Choroid plexus epithelial cell (primary cell): ENCODE measurements at places on chromosomes 1 and 21.

- DNase-seq: no peak
These were observed 142.2 kb downstream of the RABGAP1L start for GRCh38 chr1:174301295-174302077.

GRCh38 chr1:239861985-239862384 is 229.7 kb upstream of the FMN2 start:
- no peak for DNase-seq

GRCh38 chr21:24456358-24456757 is 1150.9 kb downstream of the MRPL39 start:
- DNase-seq: peak; percentile 0

- no peak for DNase-seq
These were observed 1.9 kb downstream of the GJA5 start for GRCh38 chr1:147758379-147759100.

DNA sequence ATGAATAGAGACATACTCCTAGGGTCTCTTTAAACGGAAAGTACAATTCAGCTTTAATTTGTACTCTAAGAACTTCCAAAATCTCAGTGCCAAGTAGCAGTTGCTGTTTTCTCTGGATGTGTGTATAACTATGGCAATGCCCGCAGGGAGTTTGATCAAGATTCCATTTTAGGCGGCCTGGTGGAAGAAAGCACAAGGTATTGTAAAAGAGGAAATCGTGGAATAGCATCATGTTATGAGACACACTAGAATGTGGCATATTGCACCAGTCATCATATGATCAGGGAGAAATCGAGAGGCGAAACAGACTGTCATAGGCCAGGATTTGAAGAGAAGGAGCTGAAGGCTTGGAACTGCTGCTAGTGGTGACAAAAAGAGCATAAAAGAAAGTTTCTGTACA is 316.2 kb upstream of the FMN2 start:
- no peak for DNase-seq

DNA sequence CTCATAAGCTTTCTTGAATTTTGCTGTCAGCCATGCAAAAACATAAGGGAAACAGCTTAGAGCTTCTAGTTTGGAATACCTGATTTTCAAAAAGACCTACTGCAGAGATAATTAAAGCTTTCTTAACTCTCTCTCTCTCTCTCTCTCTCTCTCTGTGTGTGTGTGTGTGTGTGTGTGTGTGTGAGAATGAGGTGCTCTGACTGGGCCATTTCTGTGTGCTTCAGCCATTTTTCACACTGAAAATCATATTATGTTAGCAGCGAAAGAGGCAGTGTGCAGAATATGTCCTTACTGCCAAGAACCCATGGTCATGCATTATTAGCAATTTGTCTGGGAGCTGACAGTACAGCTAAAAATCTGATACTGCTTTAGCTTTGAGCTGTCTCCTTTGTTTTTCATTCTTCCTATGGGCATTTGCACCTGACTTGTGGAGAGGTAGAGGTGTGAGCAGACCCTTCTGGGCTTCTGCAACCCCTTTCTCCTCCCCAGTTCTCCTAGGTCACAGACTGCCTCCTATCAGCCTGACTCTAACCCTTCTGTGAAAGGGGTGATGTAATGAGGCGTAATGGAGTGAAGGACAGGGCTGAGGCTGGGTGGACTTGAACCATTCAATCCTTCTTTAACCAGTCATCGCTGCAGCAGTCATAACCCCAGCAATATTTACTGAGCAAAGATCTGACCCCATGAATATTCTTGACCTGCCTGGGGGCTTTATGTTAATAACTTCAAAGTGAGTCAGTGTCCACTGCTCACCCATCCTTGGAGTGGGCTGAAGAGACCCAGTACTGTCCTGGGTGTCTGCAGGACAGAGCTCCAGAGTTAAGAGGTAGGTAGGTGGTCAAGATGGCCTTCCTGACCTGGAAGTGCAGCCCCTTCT is 61.2 kb downstream of the SYT6 start:
- no peak for DNase-seq

DNA sequence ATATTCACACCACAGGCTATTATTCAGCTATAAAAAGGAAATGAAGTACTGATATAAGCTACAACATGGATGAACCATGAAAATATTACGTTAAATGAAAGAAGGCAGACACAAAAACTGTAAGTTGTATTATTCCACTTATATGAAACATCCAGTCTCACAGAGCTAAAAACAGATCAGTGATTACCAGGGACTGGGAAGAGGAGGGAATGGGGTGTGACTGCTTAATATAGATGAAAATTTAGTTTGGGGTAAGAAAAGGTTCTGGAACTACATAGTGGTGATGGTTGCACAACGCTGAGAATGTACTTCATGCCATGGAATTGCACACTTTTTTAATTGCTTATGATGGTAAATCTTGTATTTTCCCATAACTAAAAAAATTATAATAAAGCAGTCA is 19.5 kb downstream of the GPBP1L1 start:
- DNase-seq: no peak
